ENCODE measurements at places on chromosomes 3 and 15.

GRCh38 chr3:99549957-99550603, 88.3 kb upstream of the COL8A1 start:
- no peak for DNase-seq

GRCh38 chr15:66178531-66178910, 75.0 kb downstream of the MEGF11 start:
- DNase-seq: no peak

DNA sequence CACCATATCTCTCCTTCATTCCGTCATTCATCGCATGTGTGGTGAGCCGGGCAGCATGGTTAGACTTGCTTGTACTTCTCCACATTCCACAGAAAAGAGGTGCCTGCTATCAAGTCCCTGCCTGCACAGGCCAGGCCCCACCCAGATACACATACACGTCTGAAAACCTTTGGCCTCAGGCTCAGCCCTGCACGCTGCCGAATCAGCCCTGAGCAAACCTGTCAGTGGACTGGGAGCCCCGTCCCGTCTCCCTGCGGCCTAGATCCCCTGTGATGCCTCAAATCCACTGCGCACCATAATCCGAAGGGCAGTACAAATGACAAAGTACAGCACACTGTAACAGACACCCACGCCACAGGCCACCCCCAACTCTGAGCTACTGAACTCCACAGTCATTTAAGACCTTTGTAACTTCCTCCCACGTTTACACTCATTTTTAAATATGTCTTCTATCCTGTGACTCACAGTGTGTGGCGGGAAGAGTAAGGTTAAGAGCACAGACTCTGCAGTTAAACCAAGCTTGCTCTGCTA, 67.1 kb downstream of the MB21D2 start:
- no peak for DNase-seq

DNA sequence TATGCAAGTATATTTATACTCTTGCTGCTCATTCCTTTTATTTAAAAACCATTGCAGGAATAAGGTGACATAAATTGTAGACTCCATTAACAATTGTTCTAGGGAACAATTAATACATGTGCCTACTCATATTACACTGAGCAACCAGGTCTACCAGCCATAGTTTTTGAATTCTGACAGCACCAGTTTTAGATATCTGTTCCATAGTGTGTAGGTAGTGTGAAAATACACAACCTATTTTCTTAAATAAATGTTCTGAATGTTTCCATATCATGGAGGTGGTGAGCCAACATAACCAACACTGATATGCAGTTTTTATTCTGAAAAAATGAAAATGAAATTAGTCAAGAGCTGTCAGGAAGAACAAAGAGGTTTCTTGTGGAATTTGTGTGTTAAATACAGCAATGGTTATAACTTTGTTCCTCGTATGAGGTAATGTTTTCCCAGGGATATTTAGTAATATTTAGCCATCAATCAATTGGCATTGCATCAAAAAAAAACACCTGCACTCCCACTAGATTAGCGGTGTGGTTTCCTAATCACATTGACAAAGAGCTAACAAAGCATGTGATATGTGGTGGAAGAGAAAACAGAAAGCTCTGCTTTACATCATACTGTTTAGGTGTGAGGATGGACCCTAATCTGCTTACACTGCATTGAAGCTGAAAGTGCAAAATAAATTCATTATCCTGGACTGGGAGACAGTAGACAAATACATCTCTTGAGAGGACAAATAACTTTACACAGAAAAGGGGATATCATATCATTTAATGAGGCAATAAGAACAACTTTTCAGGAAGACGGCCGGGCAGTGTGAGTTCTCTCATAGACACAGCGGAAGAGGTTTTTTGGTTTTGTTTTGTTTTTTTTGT, 369.5 kb upstream of the THBS1 start:
- DNase-seq: no peak

DNA sequence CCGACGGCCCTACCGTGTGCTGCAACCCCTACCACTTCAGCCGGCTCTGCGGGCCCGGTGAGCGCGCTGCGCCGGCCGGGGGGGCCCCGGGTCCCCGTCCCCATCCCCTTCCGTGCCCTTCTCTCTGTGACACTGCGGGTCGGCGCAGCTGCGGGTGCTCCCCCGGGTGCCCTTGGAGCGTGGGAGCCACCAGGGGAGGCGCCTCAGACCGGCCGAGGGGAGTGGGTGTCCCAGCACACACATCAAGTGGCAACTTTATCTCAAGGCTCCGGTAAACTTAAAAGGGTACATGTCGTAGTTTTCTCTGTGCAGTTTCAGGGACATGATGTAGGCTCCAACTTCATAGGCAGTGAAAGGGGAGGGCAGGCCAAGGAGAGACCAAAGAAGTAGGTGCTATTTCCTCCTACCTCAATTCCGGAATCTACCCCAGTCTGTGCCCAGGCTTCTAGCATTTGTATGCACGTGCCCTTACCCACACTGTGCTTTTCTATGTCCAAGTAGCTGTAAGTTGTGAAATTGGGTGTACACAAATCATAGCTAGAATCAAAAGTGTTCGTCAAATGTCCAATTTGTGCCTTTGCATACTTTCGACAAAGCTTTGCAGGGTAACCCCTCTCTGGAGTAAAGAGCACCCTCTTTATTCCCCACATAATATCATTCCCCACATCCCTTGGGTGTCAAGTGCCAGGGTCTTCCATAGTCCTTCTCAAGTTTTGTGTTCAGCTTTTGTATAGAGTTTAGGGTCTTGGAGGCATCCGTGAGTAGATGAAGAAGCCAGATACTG, 2.2 kb downstream of the SMAD6 start:
- no peak for DNase-seq

GRCh38 chr3:127573912-127574311, 16.6 kb downstream of the TPRA1 start:
- DNase-seq: no peak
